ENCODE measurements at places on chromosomes 12 and 14.

DNA sequence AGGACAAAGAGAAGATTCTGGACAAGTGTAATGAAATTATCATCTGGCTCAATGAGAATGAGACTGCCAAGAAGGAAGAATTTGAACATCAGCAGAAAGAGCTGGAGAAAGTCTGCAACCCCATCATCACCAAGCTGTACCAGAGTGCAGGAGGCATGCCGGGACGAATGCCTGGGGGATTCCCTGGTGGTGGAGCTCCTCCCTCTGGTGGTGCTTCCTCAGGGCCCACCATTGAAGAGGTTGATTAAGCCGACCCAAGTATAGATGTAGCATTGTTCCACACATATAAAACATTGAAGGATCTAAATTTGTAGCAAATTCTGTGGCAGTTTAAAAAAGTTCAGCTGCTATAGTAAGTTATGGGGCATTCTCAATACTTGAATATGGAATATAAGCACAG lies 174.3 kb upstream of the CCND2 start:
- no peak for DNase-seq

DNA sequence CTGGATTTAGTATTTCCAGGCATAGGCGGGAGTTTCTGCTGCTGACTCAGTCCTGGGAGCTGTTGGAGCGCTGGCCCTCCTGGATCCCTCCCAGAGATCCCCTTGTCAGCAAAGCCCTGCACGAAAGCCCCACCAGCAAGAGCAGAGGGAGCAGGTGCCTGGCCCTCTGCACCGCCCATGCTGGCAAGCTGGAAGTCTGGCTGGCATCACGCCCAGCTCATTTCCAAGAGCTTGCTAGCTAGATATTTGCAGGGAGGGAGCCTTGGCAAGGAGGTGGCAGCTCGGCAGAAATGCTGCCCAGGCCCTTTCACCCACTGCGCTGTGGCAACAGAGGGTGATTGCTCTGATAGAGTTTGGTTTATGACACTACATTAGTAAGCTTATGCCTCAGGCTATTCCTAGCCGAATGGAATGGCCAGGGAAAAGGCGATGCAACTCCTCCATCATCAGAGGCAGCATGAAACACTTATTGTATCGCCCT lies 193.9 kb downstream of the EMP1 start:
- DNase-seq, result no peak

- no peak for DNase-seq
Observed at GRCh38 chr14:85662096-85662495, 132.2 kb downstream of the FLRT2 start.

DNA sequence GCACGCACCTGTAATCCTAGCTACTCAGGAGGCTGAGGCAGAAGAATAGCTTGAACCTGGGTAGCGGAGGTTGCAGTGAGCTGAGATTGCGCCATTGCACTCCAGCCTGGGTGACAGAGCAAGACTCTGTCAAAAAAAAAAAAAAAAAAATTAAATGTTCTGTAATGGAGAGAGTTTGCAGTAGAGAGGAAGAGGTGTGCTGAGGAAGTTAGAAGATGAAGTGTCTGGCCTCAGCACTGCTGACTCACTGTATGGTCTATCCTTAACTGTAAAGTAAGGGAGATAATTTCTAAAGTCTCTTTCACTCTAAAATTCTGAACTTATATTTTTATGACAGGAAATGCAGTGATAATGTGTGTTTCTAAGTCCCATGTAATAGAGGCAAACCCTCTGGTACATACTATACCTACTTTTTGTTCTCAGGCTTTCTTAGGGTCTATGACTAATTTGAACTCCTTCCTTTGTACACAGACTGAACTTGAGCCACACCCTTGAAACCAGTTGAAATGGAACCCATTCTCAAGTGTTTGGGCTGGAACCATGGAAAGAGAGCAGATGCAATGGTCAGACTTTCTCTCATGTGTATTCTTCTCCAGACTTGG lies 278.1 kb upstream of the FAR2 start:
- no peak for DNase-seq

DNA sequence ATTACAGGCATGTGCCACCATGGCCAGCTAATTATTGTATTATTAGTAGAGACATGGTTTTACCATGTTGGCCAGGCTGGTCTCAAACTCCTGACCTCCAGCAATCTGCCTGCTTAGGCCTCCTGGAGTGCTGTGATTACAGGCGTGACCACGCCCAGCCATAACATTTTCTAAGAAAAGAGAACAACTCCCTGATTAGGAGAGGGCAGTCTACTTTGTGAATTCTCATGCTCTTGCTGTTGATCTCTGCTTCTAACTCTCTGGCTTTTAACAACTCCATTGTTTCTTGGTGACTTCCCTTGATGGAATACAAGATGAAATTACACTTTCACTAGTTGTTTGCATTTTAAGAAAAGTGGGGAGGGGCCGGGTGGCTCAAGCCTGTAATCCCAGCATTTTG lies 33.6 kb downstream of the SSH1 start:
- DNase-seq, result no peak

DNA sequence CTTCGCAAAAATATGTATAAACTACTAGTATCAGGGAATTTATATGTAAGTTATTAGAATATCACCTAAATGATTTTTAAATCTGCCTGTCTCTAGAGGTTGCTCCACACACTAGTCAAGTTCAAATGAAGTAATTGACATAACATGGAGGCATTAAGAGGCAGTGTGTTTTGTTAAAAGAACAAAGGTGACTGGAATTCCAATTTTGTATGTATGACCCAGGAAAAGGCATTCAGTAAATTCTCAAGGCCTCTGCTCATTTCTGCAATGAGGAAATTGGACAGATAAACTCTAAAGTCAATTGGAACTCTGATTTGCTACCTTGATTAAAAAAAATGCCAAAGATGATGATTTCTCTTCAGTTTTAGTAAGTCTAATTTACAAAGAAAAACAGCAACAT lies 117.1 kb downstream of the NAV3 start:
- DNase-seq, result no peak

- DNase-seq, result no peak
Observed at GRCh38 chr12:90679674-90680073, 275.3 kb downstream of the CCER1 start.

- DNase-seq, result peak; percentile 88
Observed at GRCh38 chr12:100554608-100555077, 18.8 kb upstream of the GAS2L3 start.

DNA sequence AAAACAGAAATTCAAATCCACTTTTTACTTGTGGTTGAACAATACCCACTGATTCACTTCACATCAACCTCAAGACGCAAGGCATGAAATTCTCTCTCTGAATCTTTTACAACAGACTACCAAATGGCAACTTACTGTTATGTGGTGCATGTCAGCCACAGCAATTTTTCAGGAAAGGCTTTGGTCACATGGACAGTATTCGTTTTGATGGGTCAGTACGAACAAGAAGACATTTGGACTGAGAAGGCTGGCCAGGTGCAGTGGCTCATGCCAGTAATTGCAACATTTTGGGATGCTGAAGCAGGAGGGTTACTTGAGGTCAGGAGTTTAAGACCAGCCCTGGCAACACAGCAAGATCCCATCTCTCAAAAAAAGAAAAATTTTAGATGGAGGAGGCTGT lies 144.0 kb downstream of the SEC23A start:
- DNase-seq, result no peak

- DNase-seq, result no peak
Observed at GRCh38 chr14:51109651-51110050, 14.7 kb upstream of the TRIM9 start.

GRCh38 chr12:70351076-70351475 lies 15.0 kb upstream of the KCNMB4 start:
- DNase-seq, result no peak

GRCh38 chr12:115983226-115983798 lies 294.2 kb downstream of the MED13L start:
- DNase-seq, result peak; percentile 57

DNA sequence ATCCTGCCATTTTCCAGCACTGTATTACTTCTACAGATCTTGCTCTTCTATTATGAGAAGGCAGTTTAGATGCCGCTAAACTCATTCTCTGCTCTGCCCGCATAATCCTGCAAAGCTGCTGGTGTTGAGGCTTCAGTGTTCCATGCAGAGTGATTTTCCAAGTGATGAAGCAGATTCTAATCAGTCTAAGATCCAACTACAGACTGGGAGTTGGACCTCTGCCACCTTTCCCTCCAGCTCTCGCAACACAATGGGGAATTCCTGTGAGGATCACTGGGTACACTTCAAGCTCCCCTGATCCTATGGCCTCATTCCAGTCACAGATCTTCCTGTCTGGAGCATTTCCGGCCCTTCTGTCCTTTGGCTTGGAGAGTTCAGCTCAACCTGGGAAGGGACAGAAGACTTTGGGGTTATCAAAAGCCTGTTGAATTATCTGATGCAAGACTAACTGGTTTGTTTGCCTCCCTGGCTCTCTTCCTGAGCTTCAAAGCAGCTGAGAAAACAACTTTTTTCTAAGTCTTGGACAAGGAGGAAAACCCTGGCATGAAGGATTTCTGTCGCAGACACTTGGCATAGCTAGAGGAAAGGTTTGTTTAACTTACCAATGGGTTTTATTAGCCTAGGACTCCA lies 333.9 kb downstream of the ZFP36L1 start:
- DNase-seq, result peak; percentile 89

DNA sequence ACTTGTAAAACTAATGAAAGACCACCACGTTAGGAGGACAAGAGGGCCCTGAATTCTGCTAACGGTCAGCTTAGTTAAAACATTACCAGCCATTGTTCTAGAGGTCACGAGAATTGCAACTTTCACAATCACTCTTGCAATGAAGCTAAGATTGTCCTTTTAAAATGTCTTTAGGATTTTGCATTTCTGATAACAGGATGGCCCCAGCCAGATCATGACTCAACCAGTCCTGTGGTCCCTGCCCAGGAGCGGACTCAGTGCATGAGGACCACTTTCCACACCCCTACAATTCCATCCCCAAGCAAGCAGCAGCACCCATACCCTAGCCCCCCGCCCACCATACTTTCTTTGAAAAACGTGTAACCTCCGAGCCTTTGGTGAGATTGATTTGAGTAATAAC lies 28.7 kb downstream of the HSP90AA1 start:
- no peak for DNase-seq

All from T47D (cell line).